ENCODE measurements at places on chromosomes 4 and X.

DNA sequence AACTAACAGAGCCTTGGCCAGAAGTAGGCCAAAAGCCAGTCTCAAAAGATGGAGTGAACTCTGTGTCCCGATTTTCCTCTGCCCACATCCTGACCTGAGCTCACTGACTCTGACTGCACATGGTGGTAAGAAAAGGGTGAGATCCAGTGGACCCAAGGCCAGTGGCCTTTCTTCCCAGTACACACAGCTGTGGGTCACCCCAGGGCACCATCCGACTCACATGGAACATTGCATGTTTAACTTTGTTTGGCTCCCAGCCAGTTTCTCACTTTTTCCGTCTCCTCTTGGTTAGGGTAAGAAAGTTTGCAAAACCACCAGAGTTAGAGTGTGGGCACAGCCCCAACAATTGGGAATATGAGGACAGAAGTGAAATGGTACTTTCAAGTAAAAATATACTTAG lies 69.8 kb downstream of the GAB1 start:
- no peak for DNase-seq

GRCh38 chr4:113292371-113293042 lies 243.1 kb downstream of the ANK2 start:
- peak; percentile 84 for DNase-seq

GRCh38 chrX:40298069-40298468 lies 200.3 kb upstream of the BCOR start:
- DNase-seq, result no peak

DNA sequence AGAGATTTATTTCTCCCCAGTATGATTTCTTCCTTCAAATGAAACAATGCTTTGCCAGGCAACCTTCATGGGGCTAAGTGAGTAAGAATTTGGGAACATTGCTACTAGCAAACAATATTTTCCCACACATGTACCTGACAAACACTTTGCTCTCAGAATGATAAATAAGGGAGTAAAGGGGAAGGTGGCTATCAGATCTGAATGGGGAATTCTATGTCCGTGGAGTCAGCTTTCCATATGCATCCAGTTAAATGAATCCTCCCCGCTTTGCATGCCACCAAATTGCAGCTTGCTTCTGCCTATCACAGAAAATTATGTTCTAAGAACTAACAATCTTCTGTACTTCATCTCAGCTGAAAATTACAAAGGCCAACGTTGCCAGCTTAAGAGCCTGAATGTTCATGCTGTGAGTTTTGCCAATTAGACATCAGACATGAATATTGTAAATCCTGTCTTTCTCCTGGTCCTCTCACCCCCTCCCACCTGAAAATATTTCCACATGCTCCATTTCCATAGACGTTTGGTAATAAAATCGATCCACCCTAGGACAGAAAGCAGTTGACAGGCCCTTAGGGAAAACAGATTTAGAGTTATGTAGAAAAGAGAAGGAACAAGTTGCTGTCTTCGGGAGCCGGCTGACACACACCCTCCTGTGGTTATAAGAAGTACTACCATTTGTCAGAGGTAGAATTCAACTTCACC lies 6.3 kb downstream of the MEPE start:
- peak; percentile 85 for DNase-seq

- DNase-seq, result no peak
Observed at GRCh38 chrX:71577682-71578081, 555 bp upstream of the GCNA start.

DNA sequence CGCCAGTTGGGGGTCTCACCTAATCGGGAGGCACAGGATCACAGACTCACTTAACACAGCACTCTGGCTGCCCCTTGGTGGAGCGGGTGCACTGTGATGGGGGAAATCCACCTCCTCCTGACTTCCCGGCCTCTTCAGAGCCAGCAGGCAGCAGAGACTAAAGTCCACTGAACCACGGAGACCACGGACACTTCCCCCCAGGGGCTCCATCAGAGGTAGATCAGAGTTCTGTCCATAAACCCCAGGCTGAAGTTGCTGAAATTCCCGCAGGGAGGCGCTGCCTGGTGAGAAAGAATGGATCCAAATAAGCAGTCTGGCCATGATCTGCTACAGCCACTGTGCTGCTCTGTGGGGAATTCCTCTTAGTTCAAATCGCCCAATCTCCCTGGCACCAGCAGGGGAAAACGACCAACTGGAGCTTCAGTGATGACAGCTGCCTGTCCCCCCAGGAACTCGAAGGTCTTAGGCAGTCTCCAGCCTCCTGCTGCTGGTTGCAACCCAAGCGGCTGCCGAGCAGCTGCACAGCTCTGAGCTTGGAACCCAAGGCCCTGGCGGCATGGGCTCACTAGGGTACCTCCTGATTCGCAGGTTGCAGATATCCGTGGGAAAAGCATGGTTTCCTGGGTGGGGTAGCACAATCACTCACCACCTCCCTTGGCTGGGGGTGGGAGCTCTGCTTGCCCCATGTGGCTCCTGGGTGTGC lies 106.9 kb upstream of the DCAF12L2 start:
- DNase-seq, result no peak

DNA sequence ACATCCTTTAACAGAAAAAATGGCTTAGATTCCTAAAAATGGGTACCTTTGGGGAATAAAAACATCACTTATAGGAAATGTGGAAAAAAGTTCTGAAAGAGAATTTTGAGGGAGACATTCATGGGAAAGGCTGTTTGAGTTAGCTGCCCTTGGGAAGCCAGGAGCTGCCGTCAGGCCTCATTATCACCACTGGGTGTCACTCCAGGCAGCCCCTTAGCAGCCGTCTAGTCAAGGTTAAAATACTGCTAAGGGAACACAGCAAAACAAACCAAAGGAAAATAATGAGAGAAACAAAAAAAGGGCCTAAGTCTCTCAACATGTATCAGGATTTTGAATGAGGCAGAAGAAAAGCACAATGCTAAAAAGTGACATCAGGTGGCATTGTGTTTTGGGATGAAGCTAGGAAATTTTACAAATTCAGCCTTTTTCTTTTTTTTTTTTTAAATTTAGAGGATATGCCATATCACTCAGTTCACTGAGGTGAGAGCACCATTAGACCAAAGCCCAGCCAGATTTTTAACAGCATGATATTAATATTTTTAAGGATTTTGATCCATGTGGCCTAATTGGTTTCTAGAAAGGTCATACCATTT lies 235.3 kb downstream of the GPAT3 start:
- peak; percentile 64 for DNase-seq

DNA sequence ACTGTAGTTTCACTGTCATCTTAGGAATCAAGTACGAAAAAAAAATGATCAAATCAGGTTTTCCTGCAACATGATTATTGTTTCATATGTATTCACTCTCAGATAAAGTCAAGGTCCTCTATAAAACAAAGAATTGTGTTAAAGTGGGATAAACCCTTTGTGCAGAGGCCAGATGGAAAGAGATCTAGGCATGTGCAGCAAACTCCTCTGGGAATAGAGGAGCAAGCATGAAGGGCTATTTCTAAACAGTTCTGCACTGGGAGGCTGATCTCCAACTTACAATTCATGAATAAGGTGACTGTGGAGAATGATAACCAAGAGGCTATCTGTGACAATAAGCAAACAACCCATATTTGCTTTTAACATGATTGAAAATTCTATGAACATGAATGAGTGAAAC lies 2.4 kb upstream of the WDFY3 start:
- DNase-seq, result peak; percentile 12

- no peak for DNase-seq
Observed at GRCh38 chr4:10299601-10300000, 157.6 kb downstream of the ZNF518B start.

- DNase-seq, result no peak
Observed at GRCh38 chrX:112083624-112084326, 1.2 kb upstream of the TRPC5 start.

GRCh38 chr4:26992657-26993361 lies 132.2 kb downstream of the STIM2 start:
- DNase-seq, result peak; percentile 79
